ENCODE measurements at places on chromosomes 16 and 17.

DNA sequence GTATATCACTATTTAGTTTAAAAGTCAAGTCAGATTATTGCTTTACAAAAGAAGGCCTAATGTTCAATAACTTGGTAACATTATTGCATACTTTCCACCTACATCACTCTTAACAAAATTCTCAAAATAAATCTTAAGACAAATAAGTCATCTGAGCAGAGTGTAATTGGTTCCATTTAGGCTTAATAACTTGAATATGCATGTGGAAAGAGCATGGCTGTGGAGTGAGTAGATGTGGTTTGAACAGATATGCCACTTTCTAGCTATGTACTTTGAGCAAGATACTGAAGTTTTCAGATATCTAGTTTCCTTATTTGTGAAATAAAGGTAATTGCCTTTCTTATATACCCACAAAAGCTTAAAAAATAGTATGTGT is 6.7 kb upstream of the EVI2A start:
- DNase-seq, result no peak

DNA sequence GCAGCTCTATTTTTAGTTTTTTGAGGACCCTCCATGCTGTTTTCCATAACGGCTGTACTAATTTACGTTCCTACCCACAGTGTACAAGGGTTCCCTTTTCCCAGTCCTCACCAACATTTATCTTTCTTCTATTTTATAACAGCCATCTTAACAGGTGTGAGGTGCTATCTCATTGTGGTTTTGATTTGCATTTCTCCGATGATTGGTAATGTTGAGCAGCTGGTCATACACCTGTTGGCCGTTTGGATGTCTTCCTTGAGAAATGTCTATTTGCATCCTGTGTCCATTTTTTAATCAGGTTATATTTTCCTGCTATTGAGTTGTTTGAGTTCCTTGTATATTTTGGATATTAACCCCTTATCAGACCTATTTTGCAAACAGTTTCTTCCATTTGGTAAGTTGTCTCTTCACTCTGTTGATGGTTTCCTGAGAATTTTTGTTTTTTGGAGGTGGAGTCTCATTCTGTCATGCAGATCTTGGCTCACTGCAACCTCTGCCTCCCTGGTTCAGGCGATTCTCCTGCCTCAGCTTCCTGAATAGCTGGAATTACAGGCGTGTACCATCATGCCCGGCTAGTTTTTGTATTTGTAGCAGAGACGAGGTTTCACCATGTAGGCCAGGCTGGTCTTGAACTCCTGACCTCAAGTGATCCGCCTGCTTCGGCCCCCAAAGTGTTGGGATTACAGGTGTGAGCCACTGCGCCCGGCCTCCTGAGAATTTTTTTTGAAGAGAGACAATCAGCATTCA is 279.6 kb downstream of the SNX29 start:
- DNase-seq, result no peak

GRCh38 chr17:81179861-81180260 is 13.8 kb upstream of the AATK start:
- no peak for DNase-seq

DNA sequence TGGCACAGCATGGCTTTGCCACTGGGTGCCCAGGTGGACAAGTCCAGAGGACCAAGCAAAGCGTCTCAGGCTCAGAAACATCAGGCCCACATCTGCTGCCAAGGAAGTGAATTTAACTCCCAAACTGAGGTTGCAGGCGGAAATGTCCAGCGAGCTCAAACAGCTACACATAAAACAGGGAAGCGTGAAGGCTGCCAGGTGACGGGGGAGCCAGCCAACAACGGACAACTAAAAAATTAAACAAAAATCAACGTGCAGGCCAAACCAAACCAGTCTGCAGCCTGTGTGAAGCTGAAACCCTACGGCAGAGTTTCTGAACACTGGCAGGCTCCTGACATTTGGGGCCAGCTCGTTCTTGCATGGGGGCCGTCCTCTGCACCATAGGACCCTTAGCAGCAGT is 2.5 kb downstream of the TK1 start:
- DNase-seq, result no peak

- DNase-seq, result no peak
These were observed 23.6 kb downstream of the IGSF6 start for GRCh38 chr16:21628772-21629171.

- peak; percentile 40 for DNase-seq
These were observed 115.1 kb downstream of the MRTFB start for GRCh38 chr16:14186007-14186794.

GRCh38 chr17:78539781-78540180 is 37.4 kb downstream of the DNAH17 start:
- no peak for DNase-seq

DNA sequence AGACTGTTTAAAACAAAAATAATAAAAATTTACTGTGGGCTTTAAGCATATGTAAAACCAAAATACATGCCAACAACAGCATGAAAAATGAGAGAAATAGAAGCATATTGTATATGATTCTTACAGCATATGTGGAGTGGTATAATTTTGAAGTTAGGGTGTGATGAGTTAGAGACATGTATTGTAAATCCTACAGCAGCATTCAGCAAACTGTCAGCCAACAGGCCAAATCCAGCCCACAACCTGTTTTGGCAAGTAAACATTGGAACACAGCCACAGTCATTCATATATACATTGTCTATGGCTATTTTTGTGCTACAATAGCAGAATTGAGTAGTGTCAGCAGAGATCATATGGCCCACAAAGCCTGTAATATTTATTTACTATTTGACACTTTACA is 42.3 kb downstream of the ZNF18 start:
- no peak for DNase-seq

DNA sequence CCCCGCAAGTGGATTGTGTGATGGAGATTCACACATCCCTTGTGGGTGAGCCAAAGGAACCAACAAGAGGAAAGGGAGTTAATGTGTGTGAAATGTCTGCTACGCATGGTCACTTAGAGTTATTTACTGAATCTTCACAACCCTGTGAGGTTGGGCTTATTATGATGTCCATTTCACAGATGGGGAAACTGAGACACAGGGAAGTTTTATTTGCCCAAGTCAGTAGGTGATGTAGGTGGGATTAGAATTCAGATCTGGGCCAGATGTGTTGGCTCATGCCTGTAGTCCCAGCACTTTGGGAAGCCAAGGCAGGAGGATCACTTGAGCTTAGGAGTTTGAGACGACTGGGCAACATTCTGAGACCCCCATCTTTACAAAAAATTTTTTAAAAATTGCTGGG is 11.6 kb upstream of the DLX4 start:
- DNase-seq, result no peak

GRCh38 chr17:41393294-41393693 is 4.1 kb downstream of the KRT31 start:
- DNase-seq, result no peak

DNA sequence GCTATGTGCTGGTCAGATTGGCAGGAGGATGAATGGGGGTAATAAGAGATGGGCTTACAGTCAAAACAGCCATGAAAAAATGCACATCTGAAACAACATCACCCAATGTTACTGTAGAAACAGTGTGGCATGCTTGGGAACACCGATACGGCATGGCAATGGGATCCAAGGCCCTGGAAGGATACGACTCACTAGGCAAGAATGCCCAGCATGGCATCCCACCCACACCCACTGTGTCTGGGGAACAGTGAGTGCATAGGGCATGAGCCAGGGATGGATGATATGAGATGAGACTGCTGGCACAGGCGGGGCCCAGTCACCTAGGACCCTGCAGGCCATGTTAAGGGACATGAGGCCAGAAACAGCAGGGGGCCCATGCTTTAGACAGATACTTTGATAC is 11.5 kb downstream of the TRIM25 start:
- DNase-seq, result peak; percentile 42

DNA sequence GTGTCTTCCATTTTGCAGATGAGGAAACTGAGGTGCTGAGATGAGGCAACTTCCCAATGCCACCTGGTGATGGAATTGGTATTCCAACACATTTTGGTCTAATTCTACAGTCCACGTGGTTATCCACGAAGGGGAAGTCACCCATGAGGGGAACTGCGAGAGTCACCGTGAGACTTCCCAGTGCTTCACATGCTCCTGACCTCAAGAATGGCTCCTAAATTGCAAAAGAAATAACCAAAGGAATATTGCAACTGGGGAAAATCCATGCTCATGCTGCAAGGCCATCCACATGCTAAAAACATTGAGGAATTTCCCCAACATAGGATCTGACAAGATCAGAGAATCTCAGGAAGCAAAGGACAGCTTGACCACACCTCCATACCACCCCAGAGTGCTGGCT is 153.9 kb downstream of the HS3ST3B1 start:
- no peak for DNase-seq

GRCh38 chr17:75417054-75417580 is 11.6 kb upstream of the GRB2 start:
- no peak for DNase-seq

- DNase-seq, result no peak
These were observed 388 bp downstream of the RHBDL3 start for GRCh38 chr17:32266051-32266388.

- DNase-seq, result no peak
These were observed 37.4 kb downstream of the CDH13 start for GRCh38 chr16:82664181-82664580.

- DNase-seq, result no peak
These were observed 127.8 kb downstream of the CPPED1 start for GRCh38 chr16:12675852-12676251.

DNA sequence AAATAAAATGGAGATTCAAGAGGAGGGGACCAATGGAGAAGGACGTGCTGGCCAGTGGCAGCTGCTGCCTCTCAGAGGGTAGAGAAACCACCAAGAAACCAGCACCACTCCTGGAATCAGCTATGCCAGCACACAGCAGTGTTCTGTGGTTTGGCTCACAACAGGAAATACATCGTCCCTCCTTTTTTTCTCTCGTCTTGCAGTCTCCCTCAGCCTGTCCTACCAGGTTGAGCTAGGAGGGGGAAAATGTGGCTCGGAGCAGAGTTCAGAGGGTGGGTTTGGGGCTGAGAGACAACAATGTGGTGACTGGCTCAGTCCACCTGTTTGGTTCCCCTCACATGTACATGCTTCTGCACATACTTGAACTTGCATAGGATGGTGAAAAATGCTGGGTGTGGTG is 19.9 kb upstream of the SLC16A5 start:
- no peak for DNase-seq

GRCh38 chr17:79835953-79836509 is 3.2 kb downstream of the CBX4 start:
- DNase-seq, result no peak

DNA sequence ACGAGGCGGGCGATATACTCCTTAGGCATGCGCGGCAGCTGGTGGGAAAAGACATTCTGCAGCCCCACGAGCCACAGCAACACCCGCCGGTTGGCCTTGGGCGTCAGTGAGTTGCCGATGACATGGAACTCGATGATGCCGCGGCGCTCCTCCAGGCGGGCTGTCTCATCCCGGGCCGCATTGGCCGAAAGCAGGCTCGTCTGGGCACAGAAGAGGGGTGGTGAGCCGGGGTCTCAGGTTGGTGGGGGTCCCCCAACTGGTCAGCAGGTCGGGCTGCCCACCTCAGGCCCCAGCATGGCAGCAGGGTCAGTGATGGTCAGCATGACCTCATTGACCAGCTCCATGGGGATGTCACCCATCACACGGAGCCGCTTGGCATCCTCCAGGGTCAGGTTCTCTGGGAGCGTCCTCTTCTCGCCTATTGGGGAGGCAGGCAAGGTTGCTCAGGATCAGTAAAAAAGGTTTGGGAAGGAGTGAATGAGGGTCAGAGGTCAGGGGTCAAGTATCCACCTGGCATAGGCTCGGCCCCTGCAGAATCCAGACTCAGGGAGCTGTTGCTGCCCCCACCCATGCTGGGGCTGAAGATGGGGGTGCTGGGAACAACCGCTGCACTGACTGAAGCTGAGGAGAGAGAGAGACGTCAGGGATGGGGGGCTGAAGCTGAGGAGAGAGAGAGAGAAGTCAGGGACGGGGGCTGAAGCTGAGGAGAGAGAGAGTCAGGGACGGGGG is 3.6 kb downstream of the KAT2A start:
- DNase-seq, result no peak

- no peak for DNase-seq
These were observed 72.8 kb downstream of the AMFR start for GRCh38 chr16:56352351-56353053.

DNA sequence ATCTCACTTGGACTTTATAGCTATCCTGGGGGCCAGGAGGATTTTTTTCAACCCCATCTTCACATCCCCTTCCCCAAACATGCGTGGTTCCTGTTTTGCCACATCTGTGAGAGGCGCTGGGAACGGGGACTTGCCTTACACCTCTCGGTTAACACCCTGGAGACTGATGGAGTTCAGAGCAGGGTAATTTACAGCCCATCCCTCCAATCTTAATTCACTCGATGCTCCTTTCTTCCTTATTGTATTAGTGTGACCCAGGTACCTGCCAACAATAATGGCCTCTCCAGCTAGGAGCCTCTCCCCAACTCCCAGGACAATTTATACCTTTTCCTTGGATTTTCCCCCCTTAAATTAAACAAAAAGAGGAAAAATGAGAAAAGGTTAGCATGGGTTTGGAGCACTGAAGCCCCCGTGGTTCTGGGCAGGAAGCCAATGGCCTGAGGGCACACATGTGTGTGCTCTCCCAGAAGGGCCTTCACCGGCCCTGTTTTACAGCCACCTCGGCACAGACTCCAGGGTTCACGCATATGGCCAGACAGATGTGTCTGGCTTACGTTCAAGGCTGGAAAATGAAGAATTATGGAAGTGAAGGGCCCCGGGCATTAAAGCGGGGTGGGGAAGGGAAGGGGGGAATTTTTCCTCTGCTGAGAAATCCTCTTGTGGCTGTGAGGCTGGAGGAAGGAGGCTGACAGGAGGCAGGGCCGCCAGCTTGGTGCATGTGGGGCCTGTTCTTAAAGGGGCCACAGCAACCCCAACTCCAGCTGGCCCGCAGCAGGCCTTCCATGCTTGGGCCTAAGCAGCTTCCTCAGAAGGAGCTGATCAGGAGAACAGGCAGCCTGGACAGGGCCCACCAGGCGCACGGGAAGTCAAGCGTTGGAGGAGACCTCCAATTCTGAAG is 21.4 kb downstream of the HIC1 start:
- no peak for DNase-seq

DNA sequence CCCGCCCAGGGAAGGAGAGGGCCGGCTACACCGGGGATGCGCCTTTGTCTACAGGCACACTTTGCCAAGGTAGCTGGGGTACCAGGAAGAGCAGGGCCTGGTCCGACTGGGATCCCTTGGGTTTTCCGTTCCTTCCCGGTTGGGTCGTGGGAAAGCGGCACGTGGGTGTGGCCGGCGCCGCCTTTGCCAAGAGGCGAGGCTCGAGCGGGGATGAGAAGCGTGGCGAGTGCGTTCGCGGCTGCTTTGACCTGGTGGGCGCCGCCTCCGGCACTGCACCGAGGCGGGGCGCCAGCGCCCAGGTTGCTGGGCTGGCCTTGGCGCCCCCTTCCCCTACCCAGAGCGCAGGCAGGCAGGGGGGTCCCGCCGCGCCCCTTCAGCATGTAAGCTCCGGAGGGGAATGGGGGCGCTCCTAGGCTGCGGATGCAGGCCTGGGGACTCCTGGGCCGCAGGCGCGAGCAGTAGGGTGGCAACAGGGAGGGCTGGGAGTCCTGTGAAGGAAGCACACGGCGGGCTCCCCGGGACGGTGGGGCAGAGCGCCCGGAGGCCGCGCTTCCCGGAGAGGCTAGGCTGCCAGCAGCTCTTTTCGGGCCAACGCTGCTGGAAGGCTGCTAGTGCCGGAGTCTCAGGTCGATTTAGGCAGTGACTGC is 2.0 kb downstream of the HAS3 start:
- no peak for DNase-seq

- DNase-seq, result no peak
These were observed 82.8 kb downstream of the MYH13 start for GRCh38 chr17:10290041-10290440.
